ENCODE measurements at places on chromosomes 5 and 9. TPM values are rescaled to one million over a fixed set of nuclear protein-coding genes. Genes with fewer than 3 reads are reported as not detected.

DNA sequence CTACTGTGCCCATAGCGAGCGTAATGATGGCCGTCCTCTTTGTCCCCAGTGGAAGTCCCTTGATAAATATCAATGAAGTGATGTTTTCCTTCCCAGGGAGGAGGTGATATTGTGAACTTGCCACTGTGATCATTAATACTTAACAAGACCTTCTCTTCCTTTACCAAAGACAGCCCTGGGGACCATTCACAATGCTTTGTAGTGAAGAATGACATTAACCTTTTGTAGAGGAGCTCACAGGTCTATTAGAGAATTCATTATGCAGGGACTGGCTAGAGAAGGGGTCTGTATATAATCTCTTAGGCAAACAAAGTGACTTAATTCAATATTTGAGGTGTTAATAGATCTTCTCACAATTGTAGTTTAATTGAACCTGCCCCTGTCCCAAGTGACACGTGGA, 452.9 kb upstream of the DMAC1 start:
- no peak for DNase-seq

DNA sequence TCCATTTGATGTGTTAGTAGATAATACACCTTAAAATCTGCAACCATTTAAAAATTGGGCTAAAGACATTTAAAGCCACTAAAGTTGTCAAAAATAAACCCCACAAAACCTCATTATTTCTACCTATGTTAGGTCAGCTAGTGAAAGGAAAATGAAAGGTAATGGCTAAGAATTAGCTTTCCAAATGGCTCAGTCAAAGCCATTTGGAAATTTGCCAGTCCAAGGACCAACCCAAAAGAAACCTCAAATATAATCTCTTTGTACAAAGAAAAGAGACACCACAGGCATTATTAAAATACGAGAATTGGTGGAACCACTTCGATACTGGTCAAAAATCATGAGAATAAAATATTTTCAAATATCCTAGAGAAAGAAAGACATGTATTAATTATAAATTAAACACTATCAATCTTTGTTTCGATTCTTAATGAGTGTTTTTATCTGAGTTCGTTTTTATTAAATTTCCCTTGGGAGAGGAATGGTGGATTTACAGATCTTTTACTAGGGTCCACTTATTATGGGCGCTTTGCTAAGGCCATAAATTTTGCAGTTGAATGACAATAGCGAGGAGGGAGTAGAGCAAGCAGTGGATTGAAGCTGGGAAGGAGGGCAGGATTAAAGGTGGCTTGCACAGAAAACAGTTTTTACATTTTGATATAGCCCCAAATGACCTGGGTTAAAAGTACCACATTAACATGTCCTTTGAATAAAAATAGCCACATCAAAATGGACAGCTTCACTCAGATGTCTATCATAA, 116.8 kb upstream of the SHB start:
- DNase-seq: no peak

- no peak for DNase-seq
Measured at GRCh38 chr5:153969563-153969895, 69.2 kb downstream of the FAM114A2 start.

GRCh38 chr5:145920542-145921210, 15.7 kb upstream of the SH3RF2 start:
- DNase-seq: no peak

GRCh38 chr5:37645707-37646106, 194.1 kb downstream of the GDNF start:
- DNase-seq: no peak

DNA sequence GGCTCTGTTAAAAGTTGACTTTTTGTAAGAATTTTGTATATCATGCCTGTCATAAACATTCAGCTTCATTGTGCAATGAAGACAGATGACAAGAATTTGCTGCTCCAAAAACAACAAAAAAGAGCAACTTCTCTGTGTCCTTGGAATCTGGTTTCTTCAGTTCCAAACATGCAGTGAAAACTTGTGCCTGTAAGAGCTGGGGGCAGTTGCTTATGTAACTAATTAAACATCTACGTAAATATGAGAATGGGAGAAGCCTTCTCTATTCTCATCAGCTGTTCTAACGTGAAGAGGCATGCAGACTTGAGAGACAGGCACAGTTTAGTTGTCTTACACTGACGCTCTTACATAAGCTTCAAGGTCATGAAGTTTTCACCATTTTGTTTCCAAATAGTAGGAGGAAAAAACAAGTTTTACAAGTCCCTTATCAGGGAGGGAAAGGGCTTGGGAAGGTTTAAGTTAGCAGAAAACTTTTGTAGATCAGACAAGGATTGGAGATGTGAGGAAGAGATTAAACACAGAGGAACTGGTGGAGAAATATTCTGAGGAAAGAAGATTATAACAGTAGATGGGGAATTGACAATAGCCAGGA, 170.4 kb downstream of the RFK start:
- no peak for DNase-seq

- no peak for DNase-seq
Measured at GRCh38 chr5:165920655-165921054, 2370.8 kb upstream of the WWC1 start.

DNA sequence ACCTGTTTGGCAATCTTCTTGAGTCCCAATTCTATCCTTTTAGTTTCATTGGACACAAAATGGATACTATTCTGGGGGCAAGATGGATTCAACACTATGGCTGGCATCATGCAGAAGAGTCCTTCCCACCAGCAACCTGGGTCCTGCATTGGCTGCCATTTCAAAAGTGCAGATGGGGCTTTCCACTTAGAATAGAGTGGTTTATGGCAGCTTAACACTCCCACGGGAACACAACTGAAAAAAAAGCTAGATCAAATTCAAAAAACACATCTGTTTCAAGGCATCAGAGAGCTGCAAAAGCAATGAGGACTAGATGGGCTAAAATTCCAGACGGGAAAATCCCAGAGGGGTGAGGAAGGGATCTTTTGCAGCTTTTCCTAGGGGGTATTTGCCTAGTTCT, 11.2 kb upstream of the HMHB1 start:
- no peak for DNase-seq

GRCh38 chr5:71695595-71695994, 23.5 kb upstream of the CARTPT start:
- DNase-seq: no peak

HNRNPH1 gene
- 691 TPM for polyA plus RNA-seq

FCN2 gene
- polyA plus RNA-seq: 0.83 TPM

LECT2 gene
- polyA plus RNA-seq: 1.9 TPM

MEF2C gene
- polyA plus RNA-seq: 43.3 TPM

All from left renal cortex interstitium (tissue), 4 donors.